Nephron progenitor cell (in vitro differentiated cells): ENCODE measurements at places on chromosomes 5 and 9.

GRCh38 chr5:127940854-127941253 lies 142.7 kb upstream of the SLC12A2 start:
- no peak for DNase-seq

- no peak for DNase-seq
Observed at GRCh38 chr9:115328677-115329076, 210.7 kb upstream of the TNC start.

- DNase-seq, result no peak
Observed at GRCh38 chr9:109555215-109555614, 57.1 kb upstream of the PTPN3 start.

DNA sequence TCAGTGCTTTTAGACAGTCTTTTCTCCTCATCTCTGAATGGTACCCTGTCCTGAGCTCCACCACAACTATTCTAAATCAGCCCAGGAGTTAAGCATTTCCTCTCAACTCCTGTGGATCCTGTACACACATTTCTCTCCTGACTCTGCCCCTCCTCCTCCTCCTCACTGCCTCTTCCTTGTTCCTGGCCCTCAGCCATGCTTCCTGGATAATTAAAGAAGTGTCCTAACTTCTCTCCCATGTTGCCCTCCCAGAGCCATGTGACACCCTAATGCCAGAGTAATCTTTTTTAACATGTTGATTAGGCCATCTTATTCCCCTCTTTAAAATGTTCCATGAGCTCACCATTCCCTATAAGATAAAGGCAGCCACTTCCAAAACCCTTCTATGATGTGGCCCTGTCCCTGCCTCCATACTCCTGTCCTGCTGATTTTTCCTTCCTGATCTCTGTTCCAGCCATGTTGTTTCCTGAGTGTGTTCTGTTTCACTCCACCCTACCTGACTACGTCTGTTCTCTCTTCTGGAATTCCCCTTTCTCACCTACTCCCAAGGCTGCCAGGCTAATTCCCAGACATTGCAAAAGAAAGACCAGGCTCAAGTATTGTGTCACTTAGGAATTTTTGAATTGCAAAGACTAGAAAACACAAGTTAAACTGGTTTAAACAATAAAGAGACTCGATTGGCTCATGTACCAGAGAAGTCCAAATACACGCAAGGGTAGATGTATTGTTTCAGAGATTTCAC lies 295.2 kb downstream of the MAST4 start:
- DNase-seq, result no peak

- peak; percentile 31 for DNase-seq
Observed at GRCh38 chr5:148374690-148375360, 8.9 kb upstream of the FBXO38 start.

DNA sequence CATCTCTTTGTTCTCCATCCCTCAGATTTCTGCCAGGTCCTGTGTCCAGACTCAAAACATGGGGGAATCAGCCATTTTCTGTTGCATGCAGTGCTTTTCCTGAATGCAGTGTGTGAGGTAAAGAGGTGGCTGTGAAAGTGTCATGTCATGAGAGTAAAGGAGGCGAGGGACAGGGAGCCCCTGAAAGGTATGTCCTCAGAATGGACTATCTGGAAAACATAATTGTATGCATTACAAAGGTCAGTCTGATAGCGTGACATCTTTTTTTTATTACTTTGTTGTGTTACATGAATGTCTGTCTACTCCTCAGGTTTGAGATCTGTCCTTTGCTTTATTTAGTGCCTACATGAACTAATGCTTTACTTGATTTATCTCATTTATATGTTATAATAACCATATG lies 239.1 kb downstream of the MAN2A1 start:
- no peak for DNase-seq

GRCh38 chr5:61285531-61285930 lies 46.5 kb upstream of the ZSWIM6 start:
- DNase-seq, result no peak

- DNase-seq, result no peak
Observed at GRCh38 chr5:145660897-145661640, 174.1 kb downstream of the PRELID2 start.

DNA sequence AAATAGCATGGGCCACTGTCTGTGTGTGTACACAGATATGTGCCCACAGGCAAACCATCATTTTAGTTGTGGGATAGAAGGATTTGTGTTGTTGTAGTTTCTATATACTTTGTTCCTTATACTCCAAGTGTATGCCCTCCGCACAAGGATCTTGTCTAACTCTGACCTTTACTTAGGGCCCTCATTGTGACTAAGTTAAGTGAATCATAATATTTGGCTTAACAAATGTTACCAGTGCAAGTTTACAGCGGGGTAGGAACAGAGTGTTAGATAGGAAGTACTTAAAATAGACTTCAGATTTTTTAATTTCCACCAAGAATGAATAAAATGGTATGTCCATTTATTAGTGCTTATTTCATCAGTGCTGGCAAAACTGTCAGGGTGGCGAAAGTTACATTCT lies 29.5 kb upstream of the CYFIP2 start:
- DNase-seq, result no peak

DNA sequence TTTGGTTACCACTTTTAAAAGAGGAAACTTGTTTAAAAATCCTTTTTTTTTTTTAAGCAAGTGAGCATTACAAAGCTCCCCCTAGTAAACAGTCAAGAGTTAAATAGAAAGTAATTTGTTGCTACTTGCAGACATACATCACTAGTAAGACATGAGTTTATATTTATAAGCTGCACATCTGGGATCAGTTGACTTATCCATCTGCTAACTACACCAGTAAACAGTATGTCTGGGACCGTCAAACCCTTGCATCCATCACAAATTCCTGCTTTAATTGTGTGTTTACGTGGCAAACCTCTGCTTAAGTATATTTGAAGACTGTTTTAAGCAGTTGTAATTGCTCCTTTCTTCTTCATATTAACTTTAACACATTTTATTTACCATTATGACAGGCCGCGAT lies 146.8 kb downstream of the EBF1 start:
- no peak for DNase-seq

GRCh38 chr5:27474395-27474794 lies 436.0 kb upstream of the CDH9 start:
- DNase-seq, result no peak

- no peak for DNase-seq
Observed at GRCh38 chr9:98763986-98764745, 32.2 kb downstream of the ANKS6 start.

DNA sequence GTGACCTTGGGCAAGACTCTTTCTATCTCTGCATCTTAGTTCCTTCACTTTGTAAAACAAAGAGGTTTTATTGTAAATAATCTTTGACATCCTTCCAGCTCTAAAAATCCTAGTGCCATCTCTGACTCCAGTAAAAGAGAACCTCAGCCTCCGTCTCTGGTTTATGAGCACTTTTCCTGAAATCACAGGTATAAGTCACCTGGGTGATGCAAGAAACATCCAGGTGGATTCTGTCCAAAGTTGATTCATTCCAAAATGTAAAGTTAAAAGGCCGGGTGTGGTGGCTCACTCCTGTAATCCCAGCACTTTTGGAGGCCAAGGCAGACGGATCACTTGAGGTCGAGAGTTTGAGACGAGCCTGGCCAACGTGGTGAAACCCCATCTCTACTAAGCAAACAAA lies 21.1 kb upstream of the UBAP2 start:
- DNase-seq, result no peak

DNA sequence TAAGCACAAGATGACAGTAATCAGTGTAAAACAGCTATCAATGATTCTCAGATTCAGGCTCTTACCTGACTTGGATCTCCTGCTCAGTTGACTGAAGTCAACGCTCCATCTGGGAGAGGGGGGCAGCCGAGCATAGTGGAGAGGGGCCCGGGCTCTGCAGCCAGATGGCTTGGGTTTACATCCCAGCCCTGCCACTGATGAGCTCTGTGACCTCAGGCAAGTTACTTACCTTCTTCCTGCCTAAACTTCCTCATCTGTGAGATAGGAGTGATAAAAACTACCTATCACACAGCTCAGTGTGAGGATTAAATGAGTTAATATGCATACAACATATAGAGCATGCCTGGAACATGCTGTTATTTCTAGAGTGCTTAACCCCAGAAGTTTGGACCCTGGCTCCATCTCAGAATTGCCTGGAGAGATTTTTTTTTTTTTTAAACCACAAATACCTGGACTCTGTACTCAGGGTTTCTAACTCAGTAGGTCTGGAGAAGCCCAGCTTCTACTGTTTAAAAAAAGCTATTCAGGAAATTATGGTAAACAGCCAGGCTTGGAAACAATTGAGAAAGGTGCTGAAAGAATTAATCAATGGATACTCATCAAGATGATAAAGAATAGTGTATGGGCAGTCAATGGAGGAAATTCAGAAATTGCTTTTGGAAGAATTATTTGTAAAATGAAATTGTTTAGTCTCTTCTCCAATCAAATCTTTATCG lies 72.2 kb downstream of the ANKRD55 start:
- DNase-seq, result no peak

DNA sequence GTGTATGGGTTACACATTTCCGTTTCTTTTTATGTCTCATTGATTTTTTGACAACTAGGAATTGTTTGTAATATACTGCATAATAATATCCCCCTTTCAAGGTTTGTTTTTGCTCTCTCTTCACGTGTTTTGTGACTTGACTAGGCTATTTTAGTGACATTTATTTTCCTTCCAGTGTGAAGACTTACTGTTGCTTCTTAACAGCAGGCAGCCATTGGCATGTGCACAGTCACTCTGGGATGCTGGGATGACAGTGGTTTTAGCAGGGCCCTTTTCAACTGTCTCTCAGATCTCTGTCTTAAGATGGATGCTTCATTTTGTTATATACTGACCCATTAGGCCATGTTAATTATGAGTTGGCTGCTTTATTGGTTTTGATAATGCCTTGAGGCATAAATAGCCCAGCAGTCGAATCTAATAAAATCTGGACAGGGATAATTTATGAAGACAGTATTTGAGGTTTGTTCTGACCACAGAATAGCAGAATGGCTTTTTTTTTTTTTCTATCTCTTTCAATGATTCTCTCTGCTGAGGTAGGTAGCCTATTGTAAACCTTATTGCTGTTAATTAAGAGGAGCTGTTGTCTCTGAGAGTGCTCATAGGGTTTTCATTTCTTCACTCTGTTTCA lies 536.0 kb downstream of the GABRG2 start:
- no peak for DNase-seq

- peak; percentile 3 for DNase-seq
Observed at GRCh38 chr9:25716220-25716872, 38.1 kb upstream of the TUSC1 start.

DNA sequence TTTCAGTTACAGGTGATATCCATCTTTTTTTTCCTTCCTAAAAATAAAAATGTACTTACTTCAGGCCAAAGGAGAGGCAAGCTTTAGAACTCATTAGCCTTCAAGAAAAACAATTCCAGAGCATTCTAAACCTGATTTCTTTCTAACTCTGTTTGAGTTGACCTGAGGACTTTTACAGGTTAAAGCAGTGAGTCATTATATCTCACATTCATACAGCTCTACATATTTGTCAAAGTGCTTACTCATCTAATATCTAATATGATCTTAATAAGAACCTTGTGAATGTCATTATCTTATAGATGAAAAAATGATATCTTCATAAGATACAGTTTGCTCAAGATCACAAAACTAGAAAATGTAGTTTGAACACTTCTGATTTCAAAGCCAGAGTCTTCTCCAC lies 149.2 kb upstream of the CDKN2B start:
- DNase-seq, result no peak

DNA sequence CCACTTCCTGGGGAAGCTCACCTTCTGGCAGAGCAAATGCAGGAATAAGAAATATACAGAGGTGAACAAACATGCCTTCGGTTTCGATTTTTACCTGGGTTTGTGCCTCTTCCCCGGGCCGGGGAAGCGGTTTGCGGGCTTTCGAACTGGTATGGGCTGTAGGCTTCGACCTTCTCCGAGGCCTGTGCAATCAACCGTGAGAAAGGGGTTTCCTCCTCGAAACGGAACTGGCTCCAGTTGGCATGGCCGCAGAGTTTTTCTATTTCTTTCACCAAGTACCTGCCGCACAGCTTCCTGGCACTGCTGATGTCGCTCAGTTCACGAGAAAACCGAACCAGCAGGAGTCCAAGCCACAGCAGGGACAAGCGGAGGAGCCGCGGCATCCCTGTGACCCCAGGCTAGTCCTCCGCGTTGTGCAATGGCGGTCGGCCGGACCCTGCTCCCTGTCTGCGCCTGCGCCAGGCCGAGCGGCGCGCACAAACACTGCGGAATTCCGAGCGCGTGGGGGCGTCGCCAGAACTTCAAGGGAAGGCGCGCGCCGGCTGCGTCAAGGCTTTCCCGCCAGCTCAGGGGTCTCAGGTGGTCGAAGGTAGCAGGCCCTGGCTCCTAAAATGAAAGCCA lies at the start of gene INSL6:
Gene INSL6, minus strand, starts transcription at position 420 of the 621 bp plus-strand sequence. Its CDS starts 37 bp downstream, at position 383.
- no peak for DNase-seq

DNA sequence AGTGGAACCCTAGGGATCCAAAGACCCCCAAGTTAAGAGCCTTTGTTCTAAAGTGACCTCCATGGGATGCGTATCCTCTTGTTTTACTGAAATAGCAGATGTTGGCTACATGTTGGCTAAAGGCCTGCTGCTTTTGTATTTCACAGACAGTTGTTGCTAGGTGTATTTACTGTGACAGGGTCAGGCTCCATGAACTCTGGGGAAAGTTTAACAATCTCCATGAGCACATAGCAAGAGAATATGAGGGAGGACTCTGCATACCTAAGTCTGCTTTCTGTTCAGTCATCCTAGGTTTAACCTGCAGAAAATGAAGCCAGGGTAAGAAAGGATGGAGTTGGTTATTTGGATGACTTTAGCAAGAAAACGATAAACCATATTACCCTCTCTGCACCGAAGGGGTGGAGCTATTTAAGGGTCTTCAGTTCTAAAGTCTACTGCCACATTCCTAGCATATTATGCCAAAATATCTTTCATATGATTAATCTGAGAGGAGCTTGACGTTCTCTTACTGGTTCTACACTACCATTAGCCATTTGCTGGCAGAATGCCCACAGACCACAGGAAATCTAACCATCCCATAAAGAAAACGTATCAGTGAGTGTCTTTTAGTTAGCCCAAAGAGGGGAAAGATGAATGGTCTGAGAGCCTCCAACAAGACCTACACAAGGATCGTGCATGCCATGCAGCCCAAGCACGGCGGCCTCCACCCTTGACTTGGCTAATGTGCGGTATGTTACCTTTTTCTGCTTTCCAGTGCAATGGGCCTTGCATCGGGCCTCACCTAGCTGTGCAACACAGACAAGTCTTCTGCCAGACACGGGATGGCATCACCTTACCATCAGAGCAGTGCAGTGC lies 127.8 kb downstream of the SAXO1 start:
- DNase-seq, result no peak

- DNase-seq, result no peak
Observed at GRCh38 chr9:132894862-132895835, 16.5 kb downstream of the SPACA9 start.

GRCh38 chr9:113222482-113222841 lies 1.1 kb downstream of the SLC31A1 start:
- DNase-seq, result no peak
